ENCODE measurements at places on chromosomes 12 and 14.

- no peak for DNase-seq
Measured at GRCh38 chr12:78928200-78929074, 63.9 kb downstream of the SYT1 start.

GRCh38 chr14:60339571-60339970 is 90.5 kb downstream of the PPM1A start:
- DNase-seq, result no peak

- DNase-seq, result peak; percentile 44
Measured at GRCh38 chr12:34033628-34034296, 11.5 kb downstream of the ALG10 start.

DNA sequence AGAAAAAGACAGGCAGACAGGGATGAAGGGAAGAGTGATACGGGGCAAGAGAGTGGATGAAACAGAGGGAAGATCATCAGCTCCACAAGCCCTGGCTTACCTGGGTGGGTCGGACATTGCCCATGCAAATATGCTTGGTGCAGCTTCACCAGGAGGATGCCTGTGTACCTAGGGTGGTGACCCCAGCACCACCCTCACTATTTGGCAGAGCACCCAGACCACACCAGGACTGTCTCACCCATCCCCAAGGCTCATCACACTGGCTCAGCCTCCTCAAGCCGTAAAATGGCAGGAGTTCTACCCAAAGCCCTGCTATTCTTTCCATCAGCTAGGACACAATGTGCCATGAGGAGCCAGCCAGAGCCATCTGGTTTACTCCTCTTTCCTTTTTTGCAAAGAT is 3.0 kb downstream of the GALNT8 start:
- DNase-seq, result no peak

- no peak for DNase-seq
Measured at GRCh38 chr12:106892075-106892474, 63.6 kb upstream of the TMEM263 start.

GRCh38 chr12:5513406-5513805 is 81.5 kb downstream of the NTF3 start:
- DNase-seq, result no peak

- DNase-seq, result no peak
Measured at GRCh38 chr12:47779943-47780504, 7.0 kb downstream of the SLC48A1 start.

DNA sequence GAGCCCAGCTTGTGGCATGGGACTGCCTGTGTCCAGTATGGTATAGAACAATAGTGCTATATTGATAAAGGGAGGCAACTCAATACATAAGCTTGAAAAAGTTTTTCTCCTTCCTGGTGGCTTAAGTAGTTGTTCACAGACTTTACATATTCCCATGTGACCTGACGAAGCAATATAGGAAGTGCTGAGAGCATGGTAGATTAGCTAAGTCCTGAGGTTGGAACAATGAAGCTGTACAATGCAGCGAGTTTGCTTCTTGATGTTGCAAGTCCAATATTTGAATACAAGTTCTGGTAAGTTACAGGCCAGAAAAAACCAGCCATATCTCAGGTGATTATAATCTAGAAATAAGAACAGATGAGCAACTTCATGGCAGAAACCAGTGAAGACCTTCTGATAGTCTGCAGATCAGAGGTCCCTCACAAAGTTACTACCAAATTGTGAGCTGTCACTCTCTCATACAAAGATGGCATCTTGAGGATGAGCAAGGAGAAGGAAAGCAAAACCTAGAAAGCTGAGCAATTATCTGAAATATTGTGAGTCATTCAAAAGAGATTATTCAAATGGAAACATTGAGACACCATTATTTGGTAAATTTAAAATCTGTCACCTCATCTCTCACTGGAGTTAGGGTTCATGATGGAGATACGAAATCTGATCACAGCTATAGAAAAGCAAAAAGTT is 72.9 kb upstream of the BTG1 start:
- no peak for DNase-seq
